Smooth muscle cell of bladder (primary cell): ENCODE measurements at places on chromosomes 4 and X. TPM values are rescaled to one million over a fixed set of nuclear protein-coding genes. Genes with fewer than 3 reads are reported as not detected.

Gene NMU
- not detected in 2 replicates for total RNA-seq

Gene SOD3
- 12.2 and 19.9 TPM in 2 replicates for total RNA-seq

Gene AMBN
- not detected in 2 replicates for total RNA-seq

Gene OTC
- not detected in 2 replicates for total RNA-seq

Gene CXCL6
- total RNA-seq: 32.7 and 66.7 TPM in 2 replicates

Gene SMPX
- not detected in 2 replicates for total RNA-seq

Gene CCDC149
- 8.8 and 14.0 TPM in 2 replicates for total RNA-seq
